ENCODE measurements at places on chromosomes 5 and 9.
A peak's percentile ranks its signal among the peaks of the same experiment; 100 is the strongest.

DNA sequence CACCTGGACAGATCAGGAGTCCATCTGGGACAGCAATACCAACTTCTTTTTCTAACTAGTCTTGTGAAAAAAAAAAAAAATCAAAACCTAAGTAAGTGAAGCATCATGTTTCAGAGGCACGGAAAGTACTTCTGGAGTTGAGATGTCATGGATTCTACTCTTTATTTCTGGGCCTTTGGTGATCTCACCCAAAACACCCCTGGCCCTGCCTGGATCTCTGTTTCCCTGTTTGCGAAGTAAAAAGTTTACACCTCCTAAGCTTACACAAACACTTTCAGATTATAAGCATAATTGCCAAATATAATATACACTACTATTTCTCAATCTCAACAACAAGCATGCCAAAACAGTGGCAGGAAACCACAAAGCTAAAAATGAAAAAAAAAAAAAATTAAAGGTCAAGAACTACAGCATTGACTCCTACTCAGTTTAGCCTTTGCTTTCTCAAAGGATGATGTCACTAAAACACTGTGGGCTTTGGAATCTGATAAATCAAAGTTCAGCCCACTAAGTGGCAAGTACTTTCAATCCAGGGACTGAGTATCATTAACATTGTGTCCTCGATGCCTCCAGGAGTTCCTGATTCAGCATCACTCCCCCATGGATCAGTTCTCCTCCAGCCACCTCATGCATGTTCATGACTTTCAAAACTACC is 291.9 kb downstream of the NFIB start:
- no peak for DNase-seq

DNA sequence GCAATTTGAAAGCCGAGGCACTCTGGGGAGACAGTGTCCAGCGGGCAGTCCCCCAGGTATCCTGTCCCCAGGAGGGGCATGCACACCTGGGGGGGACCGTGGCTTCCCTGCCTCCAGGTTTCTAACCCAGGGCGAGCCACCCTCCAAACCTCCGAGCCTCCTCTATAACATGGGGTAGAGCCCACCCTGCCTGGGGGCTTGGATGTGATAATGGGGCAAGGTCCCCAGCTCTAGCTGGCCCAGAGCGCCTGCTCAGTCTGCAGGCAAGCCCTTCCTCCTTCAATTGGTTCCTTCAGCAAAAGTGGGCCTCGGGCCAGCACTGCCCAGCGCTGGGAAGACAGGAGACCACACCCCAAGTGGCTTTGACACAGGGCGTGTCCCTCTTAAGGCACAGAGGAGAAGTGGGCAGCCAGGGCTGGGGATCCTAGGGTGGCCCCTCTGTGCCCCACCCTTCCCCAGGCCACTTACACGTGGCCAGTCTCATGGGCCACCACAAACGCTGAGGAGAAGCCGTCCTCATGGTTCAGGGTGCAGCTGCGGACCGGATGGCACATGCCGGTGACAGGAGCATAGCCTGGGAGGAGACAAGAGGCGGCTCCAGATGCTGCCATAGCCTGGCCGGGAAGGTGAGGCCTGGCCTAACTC is 94.3 kb downstream of the ZNF354C start:
- DNase-seq = no peak

- DNase-seq = no peak
These were observed 2.3 kb downstream of the FANCC start for GRCh38 chr9:95315108-95315746.

- DNase-seq = no peak
These were observed 21.7 kb downstream of the RMI1 start for GRCh38 chr9:84002344-84002743.

DNA sequence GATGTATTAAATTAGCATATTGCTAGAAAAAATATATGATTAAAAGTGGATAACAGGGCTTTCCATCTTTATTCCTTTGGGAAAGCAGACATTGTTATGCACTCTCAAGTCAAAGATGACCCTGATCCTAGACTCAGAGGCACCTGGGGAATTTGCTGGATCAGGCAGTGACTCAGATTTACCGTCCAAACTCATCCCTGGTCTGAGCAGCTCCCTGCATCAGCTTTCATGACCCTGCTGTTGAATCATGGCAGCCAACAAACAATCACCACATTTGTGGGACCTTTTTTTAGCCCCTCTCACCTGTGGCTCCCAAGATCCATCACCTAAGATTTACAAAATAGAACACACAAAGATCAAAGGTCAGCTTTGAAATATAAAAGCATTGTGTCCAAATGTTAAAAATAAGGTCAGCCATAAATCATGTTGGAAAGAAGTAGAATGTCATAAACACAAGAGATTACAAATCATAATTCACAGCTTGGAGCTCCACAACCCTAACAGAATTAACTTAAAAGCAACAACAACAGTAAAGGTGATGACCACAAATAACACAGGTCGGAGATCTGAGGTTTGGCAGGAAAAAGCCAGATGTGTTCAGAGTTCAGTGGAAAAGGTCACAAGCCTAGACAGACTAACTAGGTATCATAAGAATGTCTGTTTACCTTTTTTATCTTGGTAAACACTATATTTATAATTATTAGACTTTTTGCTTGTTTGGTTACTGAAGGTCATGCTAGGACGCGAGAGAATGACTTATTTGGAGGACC is 55.5 kb downstream of the ZFAND5 start:
- no peak for DNase-seq

GRCh38 chr9:34413231-34413852 is 36.6 kb upstream of the MYORG start:
- no peak for DNase-seq

GRCh38 chr9:102038006-102038405 is 299.6 kb upstream of the GRIN3A start:
- no peak for DNase-seq

GRCh38 chr9:95355500-95355899 is 38.0 kb upstream of the FANCC start:
- DNase-seq = no peak

- no peak for DNase-seq
These were observed 50.5 kb upstream of the RFX3 start for GRCh38 chr9:3576328-3576727.

DNA sequence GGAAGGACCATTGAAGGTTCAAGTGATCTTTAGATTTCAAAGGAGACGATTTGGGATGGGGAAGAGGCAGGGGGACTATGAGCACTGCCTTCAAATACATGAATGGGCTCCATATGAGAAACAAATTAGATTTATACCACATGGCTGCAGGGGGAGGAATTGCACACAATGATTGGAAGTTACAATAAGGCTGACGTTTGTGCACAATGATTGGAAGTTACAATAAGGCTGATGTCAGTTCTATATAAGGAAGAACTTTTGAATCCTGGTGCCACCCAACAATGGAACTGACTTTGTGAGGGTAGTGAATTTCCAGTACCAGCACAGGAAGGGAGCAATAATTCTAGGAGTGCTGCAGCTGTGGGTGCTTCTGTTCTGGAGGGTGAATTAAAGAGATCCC is 95.7 kb upstream of the PTGER4 start:
- no peak for DNase-seq

DNA sequence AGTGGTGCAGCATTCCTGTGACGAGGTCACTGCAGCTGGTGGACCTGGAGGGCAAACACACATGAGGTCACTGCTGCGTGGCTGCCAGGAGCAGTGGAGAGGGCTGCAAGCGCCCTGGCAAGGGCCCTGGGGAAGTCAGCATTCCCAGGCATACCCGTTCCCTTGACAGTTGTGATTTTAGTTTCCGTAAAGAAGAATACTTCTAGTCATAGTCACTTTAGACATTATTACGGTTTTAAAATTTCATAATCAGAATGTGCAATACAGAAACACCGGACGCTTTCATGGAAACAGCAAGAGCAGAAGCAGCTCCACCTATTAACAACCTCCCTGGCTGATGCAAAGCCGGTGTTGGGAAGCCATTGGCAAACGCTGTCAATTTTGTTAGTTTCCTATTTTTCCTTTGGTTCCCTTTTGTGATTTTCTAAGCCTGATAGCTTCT is 129.8 kb downstream of the GADD45G start:
- no peak for DNase-seq

DNA sequence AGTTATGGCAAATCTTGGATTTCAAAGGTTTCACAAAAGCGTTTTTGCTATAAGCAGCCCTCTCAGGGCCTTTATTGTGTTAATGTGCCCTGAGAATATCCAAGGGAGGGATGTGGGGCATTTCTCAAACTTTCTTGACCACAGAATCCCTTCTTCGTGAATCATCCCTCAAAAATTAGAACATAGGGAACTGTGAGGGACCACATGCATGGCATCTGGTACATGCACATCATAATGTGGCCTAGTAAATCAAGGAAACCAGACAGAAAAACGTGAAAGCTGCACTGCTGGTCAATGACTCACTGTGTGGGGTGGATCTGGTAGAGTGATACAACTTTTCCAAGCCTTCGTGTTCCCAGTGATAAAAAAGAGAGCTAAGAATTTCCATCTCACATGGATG is 22.4 kb downstream of the DDX31 start:
- DNase-seq = peak; percentile 3

- DNase-seq = no peak
These were observed 128.9 kb upstream of the PTPN3 start for GRCh38 chr9:109627042-109627441.

DNA sequence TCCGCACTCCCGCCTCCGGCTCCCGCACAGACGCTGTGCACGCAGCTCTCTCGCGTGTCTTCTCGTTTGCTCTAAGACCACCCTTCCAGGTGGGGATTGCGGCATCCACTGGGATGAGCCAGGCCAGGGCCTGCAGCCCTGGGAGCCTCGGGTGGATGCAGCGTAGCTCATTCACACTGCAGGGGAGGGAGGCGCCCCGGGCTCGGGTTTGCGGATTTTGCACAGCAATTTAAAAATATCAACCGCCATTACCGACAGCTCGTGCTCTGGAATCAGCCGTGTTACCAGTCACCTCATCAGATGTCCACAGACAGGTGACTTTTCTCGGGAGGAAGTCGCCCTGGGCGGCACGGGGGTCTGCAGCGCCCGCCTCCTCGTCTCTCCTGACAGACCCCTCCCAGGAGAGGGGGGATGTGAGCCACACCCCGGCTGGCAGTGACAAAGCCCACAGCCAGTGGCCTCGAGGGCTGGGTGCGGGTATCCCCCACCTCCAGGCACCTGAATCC is 20.8 kb upstream of the SLC6A3 start:
- no peak for DNase-seq

DNA sequence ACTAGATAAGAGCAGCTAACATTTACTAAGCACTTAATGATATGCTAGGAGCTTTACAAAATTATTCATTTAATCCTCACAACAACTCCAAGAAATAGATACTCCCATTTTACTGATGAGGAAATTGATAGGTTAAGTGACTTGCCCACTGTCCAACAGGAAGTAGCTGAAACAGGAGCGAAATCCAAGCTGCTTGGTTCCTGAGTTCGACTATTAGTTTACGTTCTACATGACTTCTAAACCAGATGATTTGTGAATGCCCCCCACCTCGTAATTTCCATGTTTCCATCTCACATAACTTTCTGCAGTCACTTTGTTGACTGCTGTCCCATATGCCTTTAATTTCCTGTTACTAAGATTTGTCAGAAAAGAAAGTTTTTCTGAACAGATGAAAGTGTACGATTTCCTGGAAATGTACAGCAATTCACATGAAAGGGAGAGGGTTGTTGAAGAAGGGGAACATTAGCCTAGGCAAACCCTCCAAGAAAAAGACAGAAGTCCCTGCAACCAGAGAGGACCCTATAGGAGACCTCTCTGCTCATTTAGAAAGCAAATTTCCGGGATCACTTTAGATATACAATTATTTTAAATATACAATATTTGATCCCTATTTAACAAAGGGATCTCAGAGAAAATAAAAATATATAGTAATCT is 279.1 kb upstream of the EFNA5 start:
- DNase-seq = no peak

- no peak for DNase-seq
These were observed 37.8 kb upstream of the ANKRD34B start for GRCh38 chr5:80607832-80608231.

GRCh38 chr5:67465537-67466207 is 269.1 kb upstream of the CD180 start:
- DNase-seq = no peak

- no peak for DNase-seq
These were observed 172.6 kb upstream of the PPP2R2B start for GRCh38 chr5:147051193-147051592.

- DNase-seq = no peak
These were observed 82.2 kb upstream of the TLX3 start for GRCh38 chr5:171226864-171227263.

- no peak for DNase-seq
These were observed 14.4 kb downstream of the SH3PXD2B start for GRCh38 chr5:172439785-172440477.

- no peak for DNase-seq
These were observed 13.5 kb downstream of the DUSP1 start for GRCh38 chr5:172757394-172758010.

Data from stimulated activated CD8-positive, alpha-beta memory T cell treated with anti-CD3 and anti-CD28 coated beads, Interleukin-7, amount 100 ng/mL, for 48 hours (primary cell).